NB4 (cell line): ENCODE measurements at places on chromosomes 7 and 10.

- DNase-seq = no peak
Observed at GRCh38 chr10:15720635-15721287, 1.0 kb upstream of the ITGA8 start.

DNA sequence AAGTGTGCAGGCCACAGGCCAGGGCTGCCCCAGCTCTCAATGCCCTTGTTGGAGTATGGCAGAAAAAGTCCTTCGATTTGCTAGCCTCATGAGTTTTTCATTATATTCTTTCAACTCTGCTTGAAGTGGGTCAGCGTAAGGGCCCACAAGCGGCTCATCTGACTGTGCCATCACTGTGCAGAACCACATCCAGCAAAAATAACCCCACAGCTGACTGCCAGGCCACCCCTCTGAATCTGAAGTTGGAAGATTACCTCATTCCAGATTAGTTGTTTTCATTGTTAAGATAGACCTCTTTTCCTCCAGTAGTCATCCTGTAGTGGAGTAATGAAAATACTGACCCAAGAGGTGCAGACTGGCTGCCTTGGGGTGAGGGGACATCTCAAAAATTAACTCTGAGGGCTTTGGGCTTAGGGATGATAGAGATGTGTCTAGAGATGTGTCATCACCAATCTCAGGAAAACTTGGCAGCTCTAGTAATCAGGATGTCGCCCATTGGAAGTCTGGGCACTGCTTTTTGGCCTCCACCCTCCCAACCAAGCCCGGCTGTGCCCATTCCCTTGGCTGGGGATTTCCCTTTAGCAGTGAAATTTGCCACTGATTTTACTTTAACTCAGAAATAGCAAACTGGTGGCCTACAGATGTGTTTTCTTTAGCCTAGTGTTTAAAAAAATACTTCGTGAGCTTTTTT lies 164.3 kb downstream of the LCOR start:
- DNase-seq = no peak

GRCh38 chr7:6268907-6269306 lies 3.5 kb downstream of the CYTH3 start:
- DNase-seq = no peak

DNA sequence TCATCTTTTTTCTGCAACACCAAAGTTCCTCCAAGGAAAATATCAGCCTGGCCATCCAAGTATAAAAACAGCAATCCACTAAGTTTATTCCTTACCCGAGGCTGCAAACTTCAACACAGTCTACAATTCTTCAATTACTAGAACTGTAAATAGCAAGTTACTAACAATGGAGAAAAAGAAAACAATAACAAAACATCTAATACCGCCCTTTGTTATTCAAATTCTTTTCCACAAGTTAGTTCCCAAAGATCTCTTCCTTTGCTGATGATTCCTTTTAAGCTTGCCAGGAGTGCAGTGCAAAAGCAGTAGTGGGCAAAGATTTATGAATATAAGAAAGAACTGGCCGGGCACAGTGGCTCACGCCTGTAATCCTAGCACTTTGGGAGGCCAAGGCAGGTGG lies 86.2 kb downstream of the CUL2 start:
- no peak for DNase-seq

- DNase-seq = no peak
Observed at GRCh38 chr10:130764651-130765050, 546.9 kb downstream of the TCERG1L start.

DNA sequence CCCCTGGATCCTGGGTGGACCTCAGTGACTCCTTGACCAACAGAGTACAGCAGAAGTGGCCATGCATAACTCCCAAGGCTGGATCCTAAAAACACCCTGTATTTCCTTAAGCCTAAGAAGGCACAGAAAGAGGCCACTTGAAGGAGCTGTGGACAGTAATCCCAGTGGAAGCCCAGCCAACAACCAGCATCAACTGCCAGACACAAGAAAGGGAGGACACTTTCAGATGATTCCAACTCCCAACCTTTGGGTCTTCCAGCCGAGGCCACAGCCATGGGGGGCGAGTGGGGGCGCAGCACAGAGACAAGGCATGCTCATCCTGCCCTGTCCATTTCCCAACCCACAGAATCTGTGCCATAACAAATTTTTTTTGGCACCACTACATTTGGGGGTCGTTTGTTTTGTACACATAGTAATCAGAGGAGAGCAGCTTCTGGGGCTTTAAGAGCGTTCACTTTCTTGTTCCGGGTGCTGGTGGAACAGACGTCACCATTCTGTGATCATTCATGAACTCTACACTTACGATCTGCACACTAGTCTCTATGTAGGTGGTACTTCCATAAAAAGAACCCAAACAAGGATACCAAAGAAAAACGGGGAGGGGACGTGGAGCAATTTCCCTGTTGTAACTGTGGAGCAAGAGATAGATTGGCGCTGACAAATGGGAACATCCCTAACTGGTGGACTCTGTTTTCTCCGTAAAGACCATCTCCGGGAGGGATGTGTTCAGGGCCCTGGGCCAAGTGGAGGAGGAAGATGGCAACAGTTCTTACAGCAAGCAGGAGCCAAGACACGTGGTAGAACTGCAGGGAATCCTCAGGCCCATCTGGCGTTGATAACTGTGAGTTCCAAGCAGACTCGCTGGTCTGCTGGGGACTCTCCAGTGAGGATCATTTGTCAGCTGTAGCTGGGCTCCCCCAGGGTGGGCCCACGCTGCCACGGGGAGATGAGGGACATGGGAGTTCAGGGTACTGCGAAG lies 6.0 kb upstream of the SLC29A3 start:
- DNase-seq = no peak

DNA sequence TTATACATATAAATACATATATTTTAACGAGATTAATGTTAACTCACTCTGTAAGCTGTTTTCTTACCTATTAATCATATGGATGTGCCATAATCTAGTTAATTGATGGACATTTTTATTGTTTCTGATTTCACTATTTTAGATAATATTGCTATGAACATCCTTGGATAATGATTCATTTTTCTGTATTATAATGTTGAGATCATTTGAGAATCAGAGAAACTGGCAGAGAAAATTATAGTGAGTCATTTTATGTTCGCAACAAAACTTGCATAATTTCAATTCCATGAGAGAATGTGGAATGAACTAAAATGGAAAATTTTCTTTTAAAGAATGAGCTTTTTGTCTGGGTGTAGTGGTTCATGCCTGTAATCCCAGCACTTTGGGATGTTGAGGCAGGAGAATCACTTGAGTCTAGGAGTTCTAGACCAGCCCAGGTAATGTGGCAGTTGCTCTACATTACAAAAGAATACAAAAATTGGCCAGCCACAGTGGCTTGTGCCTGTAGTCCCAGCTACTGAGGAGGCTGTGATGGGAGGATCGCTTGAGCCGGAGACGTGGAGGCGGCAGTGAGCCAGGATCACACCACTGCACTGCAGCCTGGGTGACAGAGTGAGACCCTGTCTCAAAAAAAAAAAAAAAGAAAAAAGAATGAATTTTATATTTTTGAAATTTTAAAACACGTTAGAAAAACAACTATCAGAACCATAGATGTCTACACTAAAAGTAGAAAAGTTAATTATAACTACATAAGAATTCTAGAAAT lies 40.5 kb downstream of the PAPSS2 start:
- DNase-seq = no peak

DNA sequence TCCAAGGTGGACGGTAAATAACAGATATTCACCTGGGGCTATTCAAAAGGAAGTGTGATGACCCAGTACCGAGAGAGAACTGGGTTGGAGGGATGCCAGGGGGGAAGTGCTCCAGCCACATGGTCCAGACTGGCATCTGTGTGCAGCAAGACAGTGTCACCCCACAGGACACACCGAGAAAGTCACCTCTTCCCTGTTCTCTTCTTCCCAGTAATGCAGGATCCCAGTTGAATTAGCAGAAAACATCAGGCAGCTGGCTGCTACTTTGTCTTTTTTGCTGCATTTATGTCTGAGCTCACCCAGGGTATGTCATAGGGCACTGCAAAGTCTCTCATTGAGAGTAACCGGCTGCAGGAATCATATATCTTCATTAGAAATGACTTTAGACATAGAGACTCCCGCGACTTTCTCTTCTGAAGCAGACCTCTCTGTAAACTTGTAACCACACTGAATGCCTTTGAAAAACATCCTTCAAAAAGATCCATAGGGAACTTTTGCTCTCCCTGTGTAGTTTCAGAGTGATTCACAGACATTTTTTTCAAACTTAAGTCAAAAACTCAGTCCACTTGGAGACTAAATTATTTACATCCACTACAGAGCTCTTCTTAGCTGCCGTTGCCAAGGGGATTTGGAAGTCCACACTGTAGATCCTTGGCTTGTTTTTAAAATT lies 609.0 kb upstream of the DPP6 start:
- no peak for DNase-seq

- DNase-seq = peak; percentile 77
Observed at GRCh38 chr7:139118805-139119485, 9.4 kb upstream of the ZC3HAV1 start.

DNA sequence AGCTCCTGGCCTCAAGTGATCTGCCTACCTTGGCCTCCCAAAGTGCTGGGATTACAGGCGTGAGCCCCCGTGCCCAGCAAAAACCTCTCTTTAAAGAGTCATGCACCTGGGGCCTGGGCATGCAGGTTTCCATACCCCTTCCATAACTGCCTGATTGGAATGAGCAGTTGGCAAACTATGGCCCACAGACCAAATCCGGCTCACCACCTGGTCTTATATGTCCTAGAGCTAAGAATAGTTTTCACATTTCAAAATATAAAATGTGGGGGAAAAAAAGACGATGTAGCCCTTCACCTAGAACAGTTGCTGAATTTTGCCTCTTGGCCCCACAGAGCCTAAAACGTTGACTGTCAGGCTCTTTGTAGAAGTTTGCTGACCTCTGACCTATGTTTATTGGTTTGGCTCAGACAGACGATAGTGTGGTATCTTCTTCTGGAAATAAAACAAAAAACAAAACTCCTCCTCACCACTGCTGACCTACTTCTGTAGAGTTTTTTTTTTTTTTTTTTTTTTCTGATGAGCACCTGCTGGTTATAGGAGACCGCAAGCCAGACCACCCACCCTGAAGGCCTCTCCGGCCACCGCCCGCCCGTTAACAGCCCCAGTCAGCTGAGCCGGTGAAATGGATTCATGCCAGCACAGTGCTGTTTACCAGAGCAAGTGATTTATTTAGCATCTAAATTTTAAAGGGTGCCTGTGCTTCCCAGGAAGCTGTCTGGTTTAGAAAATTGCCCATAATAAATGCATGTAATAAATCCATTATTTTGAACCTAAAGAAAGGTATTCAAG lies 33.5 kb upstream of the SFRP5 start:
- DNase-seq = no peak

- no peak for DNase-seq
Observed at GRCh38 chr10:64170791-64171190, 649.6 kb downstream of the REEP3 start.

DNA sequence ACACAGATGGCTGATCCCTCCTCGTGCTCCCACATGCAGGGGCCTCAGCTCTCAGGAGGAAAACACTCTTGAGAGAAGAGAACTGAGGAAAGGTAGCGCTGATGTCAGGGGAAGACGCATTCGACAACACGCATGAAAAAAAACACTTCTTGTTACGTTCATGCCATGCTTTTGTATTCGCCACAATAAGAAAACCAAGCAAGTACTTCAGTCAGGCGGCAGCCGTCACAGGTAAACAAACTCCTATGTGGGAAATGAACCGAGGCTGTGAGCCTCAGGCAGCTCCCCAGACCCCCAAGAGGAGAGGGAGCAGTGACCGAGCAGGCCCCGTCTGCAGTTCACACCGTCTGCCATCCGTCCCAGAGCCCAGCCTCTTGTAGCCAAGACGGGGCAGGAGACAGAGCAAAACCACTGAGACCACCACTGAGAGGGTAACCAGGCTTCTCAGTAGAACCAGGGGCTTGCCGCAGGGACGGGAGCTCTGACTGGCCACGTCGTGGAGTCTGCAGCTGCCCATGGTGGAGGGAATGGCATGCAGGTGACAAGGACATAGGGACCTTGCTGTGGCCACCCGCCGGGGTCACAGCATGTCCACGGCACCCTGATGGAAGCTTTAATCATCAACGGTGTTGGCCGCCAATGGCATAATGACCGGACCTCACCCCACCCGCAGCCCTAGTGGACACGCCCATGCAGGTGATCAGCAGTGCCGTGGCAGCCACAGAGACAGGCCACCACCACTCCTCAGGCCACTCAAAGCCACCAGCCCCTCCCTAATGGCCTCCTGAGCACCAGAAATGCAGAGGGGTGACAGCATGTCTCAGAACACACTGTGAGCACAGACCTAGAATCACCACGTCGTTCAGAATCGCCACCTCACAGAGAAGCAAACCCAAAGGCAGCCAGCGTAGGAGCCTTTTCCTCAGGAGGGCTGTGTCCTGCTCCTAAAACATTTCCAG lies 304.3 kb downstream of the PTPRN2 start:
- DNase-seq = no peak

DNA sequence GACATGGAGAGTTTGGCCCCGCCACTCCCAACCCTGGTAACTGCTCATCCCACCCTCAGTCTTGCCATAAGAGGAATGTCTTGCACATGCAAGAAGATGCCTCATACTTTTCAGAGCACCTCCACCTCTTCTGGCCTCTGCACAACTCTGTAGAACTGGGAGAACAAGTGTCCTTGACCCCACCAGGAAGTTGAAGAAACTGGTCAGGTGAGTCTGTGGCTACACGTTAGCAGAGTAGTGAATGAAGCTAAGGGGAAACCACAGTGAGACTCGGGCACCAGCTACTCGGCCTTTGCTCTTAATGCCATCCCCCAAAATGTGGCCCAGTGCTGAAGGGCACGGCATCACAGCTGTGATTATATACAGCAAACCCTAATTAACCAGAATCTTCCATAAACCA lies 110.1 kb downstream of the ARID5B start:
- DNase-seq = no peak

DNA sequence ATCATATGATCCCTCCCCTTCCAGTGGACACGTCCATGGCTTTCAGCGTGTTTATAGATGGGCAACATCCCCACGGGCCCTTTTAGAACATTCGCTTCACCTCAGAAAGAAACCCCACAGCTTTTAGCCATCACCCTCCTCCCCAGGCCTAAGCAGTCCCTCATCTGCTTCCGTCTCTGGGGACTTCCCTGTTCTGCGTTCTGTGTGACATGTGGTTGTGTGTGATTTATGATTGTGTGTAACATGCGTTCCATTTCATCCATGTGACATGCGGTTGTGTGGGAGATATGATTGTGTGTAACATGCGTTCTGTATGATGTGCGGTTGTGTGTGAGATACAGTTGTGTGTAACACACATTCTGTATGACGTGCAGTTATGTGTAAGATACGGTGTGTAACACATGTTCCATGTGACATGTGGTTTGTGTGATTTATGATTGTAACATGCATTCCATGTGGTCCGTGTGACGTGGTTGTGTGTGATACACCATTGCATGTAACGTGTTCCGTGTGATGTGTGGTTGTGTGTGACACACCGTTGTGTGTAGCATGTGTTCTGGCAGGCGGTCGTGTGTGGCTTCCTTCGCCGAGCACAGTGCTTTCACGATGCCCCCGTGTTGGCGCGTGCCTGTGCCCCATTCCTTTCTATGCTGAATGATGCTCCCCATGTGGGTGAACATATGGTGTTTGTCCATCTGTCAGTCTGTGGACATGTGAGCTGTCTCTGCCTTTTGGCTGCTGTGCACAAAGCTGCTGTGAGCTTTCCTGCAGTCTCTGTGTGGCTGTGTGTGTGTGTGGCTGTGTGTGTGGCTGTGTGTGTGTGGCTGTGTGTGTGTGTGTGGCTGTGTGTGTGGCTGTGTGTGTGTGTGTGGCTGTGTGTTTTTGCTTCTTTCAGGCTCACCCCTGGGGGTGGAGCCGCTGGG lies 26.2 kb downstream of the PWWP2B start:
- peak; percentile 74 for DNase-seq

GRCh38 chr10:118459642-118460193 lies 117.6 kb upstream of the FAM204A start:
- peak; percentile 71 for DNase-seq

- no peak for DNase-seq
Observed at GRCh38 chr7:34756025-34756437, 98.0 kb downstream of the NPSR1 start.
